ENCODE measurements at places on chromosomes 11 and 22.

GRCh38 chr11:1939006-1939625 lies 8.0 kb upstream of the MRPL23 start:
- peak; percentile 5 for DNase-seq

DNA sequence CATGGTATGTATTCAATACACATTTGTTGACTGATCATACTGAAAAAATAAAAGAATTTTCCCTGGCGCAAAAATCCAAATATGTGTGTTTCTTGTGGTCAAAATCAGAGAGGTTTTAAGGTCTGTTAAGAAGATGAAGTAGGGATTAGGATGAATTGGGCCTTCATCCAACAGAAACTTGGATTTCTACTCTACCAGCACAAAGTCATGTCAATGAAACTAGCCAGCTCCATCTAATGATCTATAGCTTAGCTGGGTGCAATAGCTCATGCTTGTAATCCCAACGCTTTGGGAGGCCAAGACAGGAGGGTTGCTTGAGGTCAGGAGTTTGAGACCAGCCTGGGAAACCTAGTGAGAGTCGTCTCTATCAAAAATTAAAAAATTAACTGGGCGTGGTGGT lies 65.5 kb downstream of the USP35 start:
- no peak for DNase-seq

- DNase-seq = no peak
Measured at GRCh38 chr11:117914991-117915618, 14.1 kb downstream of the TMPRSS13 start.

DNA sequence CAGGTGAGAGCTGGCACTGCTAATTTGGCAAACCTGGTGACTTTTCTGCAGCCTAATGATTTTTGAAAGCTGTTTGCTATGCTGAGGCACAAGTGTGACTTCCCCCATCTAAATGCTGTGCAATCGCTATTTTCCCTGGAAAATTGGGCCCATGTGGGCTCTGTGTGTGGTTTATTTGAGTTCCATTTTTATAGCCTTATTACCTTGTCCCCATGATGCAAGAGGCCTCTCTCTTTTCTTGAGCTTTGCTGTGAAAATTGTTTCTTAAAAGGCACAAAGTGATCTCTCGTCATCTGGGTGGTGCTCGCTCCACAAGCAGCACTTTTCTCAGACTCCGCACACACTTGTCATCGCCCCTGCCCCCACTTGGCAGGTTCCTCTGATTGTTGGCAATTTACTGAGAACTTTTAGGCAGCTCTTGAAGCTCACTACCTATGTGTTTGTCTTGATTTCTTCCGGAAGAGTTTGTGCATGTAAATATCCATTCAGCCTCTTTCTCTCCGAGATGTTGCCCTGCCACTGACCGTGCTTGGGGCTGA lies 24.9 kb downstream of the BMAL1 start:
- no peak for DNase-seq

- no peak for DNase-seq
Measured at GRCh38 chr22:46545086-46545792, 7.8 kb upstream of the CELSR1 start.

DNA sequence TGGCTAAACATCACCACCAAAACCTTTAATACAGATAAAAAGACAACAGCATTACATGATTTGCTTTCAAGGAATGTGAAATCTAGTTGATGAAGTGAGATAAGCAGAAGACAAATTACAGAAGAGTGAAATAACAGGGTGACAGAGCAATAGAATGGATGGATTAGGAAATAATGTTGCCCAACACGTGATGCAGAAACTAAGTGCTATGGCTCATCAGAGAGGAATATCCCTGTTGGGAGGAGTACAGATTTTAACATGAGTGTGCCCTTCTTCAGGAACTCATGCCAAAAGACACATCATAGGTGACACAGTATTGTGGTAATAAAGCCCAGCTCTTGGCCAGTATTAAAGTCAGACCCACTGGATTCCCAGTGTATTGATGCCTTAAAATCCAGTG lies 176.6 kb upstream of the RAG2 start:
- DNase-seq = no peak

DNA sequence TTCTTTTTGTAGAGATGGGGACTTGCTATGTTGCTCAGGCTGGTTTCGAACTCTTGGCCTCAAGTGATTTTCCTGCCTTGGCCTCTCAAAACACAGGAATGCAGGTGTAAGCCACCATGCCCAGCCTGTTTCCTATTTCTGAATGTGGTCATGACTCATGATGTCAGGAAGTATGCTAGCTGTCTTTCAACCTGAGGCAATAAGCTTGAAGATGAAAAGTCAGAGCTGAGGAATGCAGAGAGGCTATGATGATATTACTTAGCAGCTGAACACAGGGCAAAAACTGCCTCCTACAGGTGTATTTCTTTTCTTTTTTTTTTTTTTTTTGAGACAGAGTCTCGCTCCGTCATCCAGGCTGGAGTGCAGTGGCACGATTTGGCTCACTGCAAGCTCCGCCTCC lies 9.0 kb upstream of the NUCB2 start:
- DNase-seq = peak; percentile 14

GRCh38 chr11:12179019-12179418 lies 68.6 kb downstream of the MICAL2 start:
- no peak for DNase-seq

All from activated CD4-positive, alpha-beta T cell treated with anti-CD3 and anti-CD28 coated beads, Interleukin-2, amount 10 ng/mL, durations not matched to agents 7 days and 5 days (primary cell).